ENCODE measurements at places on chromosomes 11 and 22.

DNA sequence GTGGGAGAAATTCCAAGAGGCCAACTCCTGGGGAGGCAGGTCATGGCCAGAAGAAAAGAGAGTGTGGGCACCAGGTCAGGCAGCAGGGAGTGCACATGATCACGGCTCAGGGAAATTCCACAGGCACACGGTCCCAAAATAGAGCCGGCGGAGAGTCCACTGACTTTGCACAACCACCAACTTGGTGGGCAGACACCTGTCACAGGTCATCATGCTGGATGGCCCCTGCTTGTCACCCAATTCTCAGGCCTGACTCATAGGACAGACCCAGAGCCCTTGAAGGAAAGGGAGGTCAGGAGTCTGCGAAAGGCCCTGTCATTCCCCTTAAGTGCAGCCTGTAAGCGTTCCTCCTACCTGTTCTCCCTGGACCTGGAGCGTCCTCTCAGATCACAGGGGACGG is 15.8 kb downstream of the APOL2 start:
- DNase-seq, result no peak

- no peak for DNase-seq
These were observed 14.6 kb downstream of the RBM4 start for GRCh38 chr11:66653123-66653522.

DNA sequence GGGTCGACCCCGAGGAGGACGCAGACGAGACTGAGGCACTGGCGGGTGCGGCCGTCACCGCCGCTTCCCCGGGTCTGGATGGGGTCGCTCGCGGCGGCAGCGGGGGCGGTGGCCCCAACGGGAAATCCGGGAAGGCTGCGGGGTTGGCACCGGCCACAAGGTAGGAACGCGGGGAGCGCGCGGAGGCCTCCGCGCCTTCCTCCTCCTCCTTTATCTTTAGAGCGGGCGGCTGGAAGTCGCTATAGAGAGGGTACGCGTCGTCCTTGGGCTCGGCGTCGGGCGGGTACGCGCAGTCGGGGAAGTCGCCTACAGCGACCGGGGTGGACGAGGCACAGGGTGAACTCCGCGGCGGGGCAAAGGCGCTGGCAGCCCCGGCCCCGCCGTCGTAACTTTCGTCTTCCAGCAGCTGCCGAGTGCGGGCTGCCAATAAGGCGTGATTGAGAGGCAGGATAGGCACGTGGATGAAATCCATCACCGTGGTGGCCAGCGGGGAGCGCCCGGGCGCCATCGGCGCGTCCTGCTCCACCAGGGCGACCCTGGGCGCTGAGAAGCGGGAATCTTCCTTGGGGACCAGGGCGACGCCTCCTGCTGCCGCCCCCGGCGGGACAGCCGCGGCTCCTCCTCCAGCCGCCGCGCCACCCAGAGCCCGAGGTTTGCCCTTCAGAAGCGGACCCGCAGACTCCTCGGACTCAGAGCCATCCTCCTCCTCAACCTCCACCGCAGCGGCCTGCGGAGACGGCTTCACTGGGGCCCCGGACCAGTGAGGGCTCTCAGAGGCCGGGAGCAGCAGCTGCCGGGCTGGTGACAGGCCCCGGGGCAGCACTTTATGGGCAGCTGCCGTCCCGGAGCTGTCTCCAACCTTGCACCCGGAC is 1.7 kb downstream of the PGR start:
- no peak for DNase-seq

- no peak for DNase-seq
These were observed 6.1 kb upstream of the CD59 start for GRCh38 chr11:33742249-33742851.

DNA sequence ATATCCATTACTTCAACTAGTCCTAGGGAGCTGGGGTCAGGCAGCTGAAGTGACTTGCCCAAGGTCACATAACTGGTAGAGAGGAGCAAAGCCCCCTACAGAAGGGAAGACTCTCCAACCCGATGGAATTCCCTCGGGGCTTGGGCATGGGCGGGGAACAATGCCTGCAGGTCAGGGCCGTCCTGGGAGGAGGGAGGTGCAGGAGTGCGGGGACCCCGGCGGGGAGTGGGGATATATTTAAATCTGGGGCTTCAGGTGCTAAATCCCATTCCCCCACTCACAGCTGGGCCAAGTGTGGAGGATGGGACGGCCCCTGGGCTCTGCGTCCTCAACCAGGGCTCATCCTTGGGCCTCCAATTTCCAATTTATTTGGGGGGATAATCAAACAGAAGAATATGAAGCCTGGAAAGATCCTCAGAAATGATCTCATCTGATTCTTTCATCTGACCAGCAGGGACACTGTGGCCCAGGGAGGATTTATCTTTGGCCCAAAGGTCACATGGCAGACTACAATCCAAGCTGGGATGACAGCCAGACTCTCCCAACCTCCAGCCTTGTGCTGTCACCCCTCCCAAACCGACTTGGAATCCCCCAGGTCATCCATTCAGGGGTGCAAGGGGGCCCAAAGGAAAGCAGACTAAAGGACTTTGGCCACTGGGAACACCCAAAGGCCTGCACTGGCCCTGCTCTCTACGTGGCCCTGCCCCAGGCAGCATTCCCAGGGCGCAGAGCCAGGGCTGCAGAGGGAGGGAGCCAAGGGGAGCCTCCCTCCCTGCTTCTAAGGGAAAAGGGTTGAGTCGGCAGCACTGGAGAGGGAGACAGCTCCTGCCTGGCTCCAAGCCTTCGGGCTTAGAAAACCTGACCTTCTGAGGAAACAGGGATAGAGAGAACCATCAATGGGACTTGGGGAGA is 8.7 kb upstream of the C1QTNF6 start:
- DNase-seq, result no peak

DNA sequence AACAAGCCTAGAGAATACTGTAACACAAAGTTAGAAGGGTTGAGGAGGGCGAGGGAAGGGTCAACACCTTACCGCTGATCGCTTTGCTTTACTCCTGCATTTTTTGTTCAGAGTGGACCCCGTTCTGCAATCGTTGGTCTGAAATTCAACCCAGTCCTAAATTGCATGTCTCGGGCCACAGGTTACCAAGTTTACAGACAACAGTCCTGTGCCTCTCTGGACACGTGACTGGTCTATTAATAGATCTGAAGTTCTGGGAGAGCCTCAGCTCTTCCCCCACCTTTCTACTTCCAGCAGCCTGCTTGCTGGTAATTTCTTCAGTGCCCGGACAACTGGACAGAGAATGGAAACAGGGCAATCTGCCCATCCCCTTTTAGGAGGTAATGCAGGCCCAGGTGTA is 74.2 kb downstream of the STIM1 start:
- no peak for DNase-seq

DNA sequence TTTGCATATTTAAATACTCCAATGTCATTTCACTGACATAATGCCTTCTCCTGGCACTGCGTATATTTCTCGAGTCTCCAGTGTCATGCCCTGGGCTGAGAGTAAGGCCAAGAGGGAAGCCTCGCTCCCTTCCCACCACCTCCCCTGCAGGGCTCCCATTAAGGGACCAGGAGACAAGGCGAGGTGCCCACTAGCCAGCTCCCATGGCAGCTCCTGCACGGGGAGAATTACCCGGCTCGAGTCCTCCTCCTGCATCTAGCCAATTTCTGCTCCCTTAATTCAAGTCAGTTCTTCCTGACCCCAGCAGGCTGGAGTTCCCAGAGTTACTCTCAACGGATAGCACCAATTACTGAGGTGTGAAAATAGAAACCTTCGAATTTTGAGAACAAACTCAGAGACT is 31.9 kb downstream of the OPCML start:
- DNase-seq, result no peak

- no peak for DNase-seq
These were observed 50.6 kb downstream of the SGSM3 start for GRCh38 chr22:40421082-40421350.

- DNase-seq, result no peak
These were observed 2392.8 kb upstream of the RAG2 start for GRCh38 chr11:38990841-38991240.

DNA sequence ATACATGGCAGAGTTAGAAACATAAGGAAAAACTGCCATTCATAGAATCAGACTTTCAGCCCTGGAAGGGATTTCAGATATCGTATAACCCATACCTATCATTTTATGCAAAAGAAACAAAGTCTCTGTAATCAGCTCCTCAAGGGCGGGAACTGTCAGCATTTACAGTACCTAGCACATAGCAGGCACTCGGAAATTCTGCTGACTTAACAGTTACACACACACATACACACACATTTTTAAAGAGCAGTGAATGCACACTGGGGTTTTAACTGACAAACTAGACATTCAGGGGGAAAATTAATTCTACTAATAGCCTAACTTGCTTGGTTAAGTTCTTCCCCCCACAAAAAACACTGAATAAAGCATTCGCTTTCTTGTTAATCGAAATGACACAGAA is 8.7 kb downstream of the GNG3 start:
- no peak for DNase-seq

DNA sequence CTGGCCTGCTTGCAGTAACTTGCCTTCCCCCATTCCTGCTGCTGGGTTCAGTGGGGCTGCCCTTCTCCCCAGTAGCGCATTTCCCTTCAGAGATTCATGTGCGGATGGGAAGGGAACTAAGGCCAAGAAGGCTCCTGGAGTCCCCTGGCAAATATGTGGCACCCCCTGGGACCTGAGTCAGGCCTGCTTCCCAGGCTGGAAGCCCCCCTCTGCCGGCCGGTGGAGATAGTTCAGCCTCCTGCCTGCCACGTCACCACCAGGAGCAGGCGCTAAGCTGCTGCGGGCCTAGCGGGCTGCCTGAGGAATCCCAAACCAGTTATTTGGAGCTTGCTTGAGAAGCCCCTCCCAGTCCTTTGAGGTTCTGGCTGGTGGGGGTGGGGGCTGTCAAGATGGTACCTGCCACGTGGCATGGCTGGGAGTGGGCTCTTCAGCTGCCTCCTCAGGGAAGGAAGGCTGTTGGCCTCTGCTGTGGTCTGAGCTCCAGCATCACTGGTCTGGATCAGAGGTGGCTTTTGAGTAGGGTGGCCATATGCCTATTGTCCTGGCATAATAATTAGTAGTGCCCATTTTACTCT is 2.0 kb downstream of the SERPINH1 start:
- DNase-seq, result no peak

DNA sequence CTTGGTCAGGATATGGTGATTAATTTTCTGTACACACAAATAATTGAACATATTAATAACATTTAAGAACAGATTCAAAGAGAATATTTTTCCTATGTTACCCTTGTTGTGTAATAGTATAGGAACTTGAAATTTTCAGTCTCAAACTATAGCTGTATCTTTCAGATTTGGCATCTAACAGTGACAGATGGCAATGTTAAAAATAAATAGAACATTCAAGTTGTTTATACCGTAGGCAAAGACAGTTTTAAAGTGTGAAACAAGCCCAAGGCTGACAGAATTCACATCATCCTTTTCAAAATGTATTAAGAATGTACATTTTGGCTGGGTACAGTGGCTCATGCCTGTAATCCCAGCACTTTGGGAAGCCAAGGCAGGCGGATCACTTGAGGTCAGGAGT is 92.6 kb upstream of the TP53AIP1 start:
- no peak for DNase-seq

DNA sequence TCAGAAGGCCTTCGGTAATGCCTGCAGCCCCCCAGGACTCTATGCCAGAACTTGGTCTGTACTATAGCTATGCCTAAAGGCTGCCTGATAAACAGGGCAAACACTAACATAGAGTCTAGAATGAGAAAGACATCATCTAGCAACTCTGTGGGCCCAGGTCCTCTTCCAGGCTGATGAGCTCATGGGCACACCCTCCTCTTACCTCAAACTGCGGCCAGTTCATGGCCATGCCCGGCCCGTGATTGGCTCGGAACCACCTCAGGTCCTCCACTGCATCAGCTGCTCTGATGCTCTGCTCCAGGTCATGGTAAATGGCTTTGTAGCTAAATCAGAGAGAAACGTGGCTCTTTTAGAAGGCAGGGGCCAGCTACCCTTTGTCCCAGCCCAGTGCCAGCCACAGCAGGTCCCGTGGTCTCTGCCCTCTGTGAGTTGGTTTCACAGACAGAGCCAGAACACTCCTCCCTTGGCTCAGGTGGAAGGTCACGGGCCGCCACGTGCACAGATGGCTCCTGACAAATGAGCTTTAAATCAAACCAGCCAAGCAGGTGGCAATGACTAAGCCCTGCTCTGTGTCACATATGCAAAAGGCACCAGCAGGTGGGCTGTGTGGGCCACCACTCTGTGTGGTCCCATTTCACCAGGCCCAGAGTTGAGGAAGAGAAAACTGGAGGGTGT is 25.0 kb upstream of the ARFGAP3 start:
- no peak for DNase-seq

DNA sequence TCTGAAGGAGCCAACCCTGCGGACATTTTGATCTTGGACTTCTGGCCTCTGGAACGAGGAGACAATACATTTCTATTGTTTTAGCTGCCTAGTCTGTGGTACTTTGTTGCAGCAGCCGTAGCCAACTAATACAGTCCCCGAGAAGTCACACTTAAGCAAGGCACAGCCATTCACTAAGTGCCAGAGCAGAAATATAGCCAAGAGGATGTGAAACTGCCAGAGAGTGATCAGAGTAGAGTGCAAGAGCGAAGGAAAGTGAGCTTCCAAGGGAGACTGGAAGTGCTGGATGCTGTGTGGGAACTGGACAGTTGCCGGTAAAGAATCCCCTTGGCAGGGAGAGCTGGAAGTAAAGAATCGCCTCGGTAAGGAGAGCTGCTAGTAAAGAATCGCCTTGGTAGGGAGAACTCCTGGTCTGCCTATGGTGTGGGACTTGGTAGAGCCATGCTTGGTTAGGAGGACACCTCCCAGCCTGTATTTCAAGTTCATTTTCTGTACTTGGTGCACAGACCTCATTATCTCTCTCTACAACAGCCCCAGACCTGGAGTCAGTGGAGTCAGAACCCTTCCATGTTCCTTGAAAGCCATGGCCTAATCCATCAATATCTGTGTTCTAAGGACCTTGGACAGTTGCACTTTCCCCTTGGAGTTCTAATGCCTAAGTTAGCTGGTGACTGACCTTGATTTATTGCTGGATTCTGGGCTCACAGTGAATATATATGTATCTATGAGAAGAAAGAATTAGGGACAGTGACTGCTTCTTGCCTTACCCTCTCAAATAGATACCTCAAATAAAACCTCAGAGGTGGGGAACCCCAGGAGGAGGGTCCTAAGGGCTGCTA is 162.1 kb downstream of the LDLRAD3 start:
- DNase-seq, result no peak

DNA sequence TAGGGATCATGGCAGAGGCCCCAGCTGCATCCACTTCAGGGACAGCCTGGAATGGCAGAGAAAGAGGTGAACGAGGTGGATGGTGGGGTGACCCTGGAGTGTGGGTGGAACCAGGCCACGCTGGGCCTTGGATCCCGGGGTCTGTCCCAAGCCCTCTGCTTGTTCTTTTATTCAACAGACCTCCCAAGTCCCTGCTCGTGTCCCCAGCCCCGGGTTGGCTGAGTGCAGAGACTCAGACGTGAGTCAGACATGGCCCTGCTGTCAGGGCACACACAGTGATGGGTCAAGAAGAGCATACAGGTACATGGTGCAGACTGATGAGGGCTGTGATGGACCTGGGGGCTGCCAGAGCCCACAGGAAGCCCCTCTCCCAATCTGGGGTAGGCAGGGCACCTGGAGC is 6.6 kb downstream of the ARHGAP8 start:
- no peak for DNase-seq

- DNase-seq, result no peak
These were observed 1251.7 kb upstream of the RAG2 start for GRCh38 chr11:37849706-37850105.

Data from stimulated activated CD4-positive, alpha-beta T cell treated with anti-CD3 and anti-CD28 coated beads, Interleukin-4, amount 100 ng/mL, for 24 hours (primary cell).